ENCODE measurements at places on chromosomes 16 and 17. TPM values are rescaled to one million over a fixed set of nuclear protein-coding genes. Genes with fewer than 3 reads are reported as not detected.

The COL1A1 gene
- 6,804 TPM for total RNA-seq

The CLDN7 gene
- total RNA-seq, result 14.2 TPM

The APOBR gene
- 0.72 TPM for total RNA-seq

The GRB7 gene
- total RNA-seq, result 1.7 TPM

The CLN3 gene
- total RNA-seq, result 20.9 TPM

The ODAD4 gene
- total RNA-seq, result not detected

The CPNE7 gene
- total RNA-seq, result not detected

The EFCAB13 gene
- total RNA-seq, result 41.2 TPM

The PNMT gene
- total RNA-seq, result not detected

The NOG gene
- 2.2 TPM for total RNA-seq

The CES1 gene
- 23.4 TPM for total RNA-seq

The HS3ST4 gene
- 1.4 TPM for total RNA-seq

The SYCE1L gene
- total RNA-seq, result not detected

The CSH2 gene
- 4.3 TPM for total RNA-seq

The MT1M gene
- not detected for total RNA-seq

The CCL7 gene
- 2.6 TPM for total RNA-seq

The TOX3 gene
- 3.9 TPM for total RNA-seq

The AGRP gene
- total RNA-seq, result not detected

The DUS2 gene
- 5.8 TPM for total RNA-seq

The TSEN54 gene
- total RNA-seq, result 12.3 TPM

The KRT12 gene
- 4.6 TPM for total RNA-seq

The STRADA gene
- total RNA-seq, result 10.6 TPM

The TBC1D3I gene
- 5.8 TPM for total RNA-seq

The CDH13 gene
- 6.7 TPM for total RNA-seq

The KRT16 gene
- total RNA-seq, result 5.5 TPM

The ACSM5 gene
- 9.9 TPM for total RNA-seq

The CES3 gene
- 3.4 TPM for total RNA-seq

The NFATC2IP gene
- total RNA-seq, result 17.6 TPM

The CEMP1 gene
- 0.96 TPM for total RNA-seq

The ARHGAP23 gene
- total RNA-seq, result 10.8 TPM

The ATAD5 gene
- total RNA-seq, result 5.8 TPM

The HS3ST2 gene
- total RNA-seq, result 0.48 TPM

The CD300H gene
- not detected for total RNA-seq

The ZNF267 gene
- 19.3 TPM for total RNA-seq
